ENCODE measurements at places on chromosomes 13 and 19. TPM values are rescaled to one million over a fixed set of nuclear protein-coding genes. Genes with fewer than 3 reads are reported as not detected.

GPR12 gene
- total RNA-seq: not detected

TGDS gene
- total RNA-seq: 8.1 TPM

CCL25 gene
- not detected for total RNA-seq

GAS6 gene
- 8.1 TPM for total RNA-seq

HSH2D gene
- total RNA-seq: not detected

ZNF491 gene
- not detected for total RNA-seq

CGB5 gene
- total RNA-seq: 0.23 TPM

TEX29 gene
- not detected for total RNA-seq

DDX39A gene
- total RNA-seq: 137 TPM

PSG7 gene
- not detected for total RNA-seq

LRRC25 gene
- total RNA-seq: not detected

C19orf38 gene
- total RNA-seq: 0.10 TPM

CYP2A6 gene
- total RNA-seq: not detected

SIGLEC11 gene
- 0.13 TPM for total RNA-seq

CLEC11A gene
- total RNA-seq: 9.7 TPM

CDC16 gene
- total RNA-seq: 38.6 TPM

IRGC gene
- not detected for total RNA-seq

LRRC8E gene
- total RNA-seq: 6.4 TPM

IL4I1 gene
- total RNA-seq: 1.0 TPM

ZNF708 gene
- 0.99 TPM for total RNA-seq

TNNI3 gene
- 7.9 TPM for total RNA-seq
